ENCODE measurements at places on chromosomes 1 and 21.
A peak's percentile ranks its signal among the peaks of the same experiment; 100 is the strongest.

DNA sequence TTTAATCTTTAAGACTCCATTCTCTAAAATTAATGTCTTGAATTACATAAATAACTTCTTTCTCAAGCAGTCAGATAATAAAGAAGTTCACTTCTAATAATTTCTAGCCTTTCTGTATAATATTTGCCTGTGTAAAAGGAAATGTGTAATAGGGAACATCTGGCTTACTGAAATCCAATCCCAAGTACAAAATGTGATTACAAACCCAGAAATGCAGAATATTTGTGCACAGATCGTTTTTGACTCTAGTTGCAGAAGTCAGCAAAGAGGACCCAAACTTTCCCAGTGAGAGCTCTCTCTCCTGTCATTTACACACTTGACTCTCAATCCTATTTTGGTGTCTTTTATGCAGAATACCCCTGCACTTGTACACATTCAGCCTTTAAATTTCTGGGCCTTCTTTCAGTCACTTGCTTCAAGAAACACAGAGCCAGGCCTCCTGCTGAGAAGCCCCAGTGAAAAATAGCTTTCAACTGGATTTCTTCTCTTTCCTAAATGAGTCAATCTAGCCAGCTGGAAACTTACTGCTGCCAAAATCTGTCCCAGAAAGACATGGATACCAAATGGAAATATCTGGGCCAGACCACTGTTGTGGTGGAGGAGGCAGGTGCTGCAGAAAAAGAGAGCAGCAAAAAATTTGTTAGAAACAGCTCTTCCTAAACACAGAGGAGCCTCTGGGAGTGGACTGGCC, 68.5 kb upstream of the ADAM30 start:
- DNase-seq = no peak

DNA sequence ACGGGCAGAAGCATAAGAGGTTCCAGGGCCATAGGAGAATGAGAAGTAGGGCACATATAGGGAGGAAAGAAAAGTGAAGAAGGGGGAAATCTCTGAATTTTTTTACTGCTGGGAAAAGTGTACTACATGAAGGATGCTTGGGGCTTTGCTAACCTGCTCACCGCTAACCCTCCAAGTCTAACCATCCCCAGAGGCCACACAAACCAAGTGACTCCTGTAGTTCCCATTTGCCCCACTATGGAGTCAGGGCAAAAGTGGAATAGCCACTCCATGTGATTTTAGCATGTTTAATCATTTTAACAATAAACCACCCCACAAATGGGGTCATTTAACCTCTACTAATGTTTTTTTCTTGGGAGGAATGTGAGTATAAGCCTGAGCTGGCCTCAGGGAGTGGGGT, 24.7 kb downstream of the MPZ start:
- no peak for DNase-seq

- no peak for DNase-seq
These were observed 64.1 kb upstream of the ACOT11 start for GRCh38 chr1:54483875-54484437.

- no peak for DNase-seq
These were observed 69.4 kb downstream of the LRRC8D start for GRCh38 chr1:89890085-89890752.

DNA sequence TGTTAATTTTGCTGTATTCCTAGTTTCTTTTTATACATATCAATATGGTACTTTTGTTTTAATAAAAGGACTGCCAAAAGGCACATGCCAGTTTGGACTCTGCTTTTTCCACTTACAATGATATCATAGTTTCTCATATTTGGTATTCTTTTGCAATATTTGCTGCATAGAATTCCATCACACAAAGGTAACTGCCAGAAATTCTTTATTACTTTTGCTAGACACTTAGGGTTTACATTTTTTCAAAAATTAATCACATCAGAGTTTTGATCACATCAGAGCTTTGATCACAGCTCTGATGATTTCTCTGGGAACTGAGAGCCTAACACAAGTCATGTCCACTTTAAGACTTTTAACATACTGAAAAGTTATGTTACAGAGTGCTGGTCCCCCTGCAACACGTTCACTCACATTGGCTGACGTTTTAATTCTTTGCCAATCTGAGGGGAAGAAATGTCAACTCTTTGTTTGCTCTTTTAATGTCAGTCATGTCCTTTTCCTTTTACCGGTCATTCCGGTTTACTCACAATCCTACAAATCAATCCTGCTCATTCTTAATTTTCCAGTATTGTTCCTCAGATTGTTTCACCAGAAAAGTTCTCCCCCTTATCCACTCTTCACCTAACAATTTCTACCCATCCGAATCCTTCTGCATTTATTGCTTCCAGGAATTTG, 1.1 kb upstream of the CD46 start:
- no peak for DNase-seq

GRCh38 chr1:14517841-14518180, 80.7 kb upstream of the KAZN start:
- DNase-seq = no peak

DNA sequence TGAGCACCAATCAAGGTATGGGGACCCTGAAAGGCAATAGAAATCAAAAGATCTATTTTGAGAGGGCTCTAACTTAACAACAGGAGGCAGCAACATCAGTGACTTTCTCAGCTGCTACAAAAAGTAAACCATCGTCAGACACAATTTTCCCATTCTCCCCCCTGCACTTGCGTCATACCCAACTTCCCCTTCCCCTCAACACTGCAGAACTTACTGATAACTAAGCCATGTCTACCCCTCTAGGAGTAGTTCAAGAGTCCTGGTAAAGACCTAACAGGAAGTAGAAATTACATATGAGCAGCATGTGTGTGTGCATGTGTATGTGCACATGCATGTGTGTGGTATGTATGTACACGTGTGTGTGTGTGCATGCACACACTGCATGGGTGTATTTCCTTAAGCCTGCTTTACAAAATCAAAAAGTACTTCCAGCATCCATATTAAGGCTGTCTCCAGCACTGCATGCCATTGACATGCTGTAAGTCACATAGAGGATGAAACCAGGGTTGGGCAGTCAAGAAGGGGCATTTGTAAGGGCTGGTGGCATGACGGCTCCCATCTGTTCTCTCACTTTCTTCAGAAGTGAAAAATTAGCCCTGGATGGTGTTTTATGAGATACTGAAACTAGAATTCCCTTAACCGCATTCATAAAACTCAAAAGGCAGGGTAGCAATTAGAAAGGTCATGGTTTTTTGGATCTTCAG, 460.1 kb upstream of the RUNX1 start:
- DNase-seq = no peak

DNA sequence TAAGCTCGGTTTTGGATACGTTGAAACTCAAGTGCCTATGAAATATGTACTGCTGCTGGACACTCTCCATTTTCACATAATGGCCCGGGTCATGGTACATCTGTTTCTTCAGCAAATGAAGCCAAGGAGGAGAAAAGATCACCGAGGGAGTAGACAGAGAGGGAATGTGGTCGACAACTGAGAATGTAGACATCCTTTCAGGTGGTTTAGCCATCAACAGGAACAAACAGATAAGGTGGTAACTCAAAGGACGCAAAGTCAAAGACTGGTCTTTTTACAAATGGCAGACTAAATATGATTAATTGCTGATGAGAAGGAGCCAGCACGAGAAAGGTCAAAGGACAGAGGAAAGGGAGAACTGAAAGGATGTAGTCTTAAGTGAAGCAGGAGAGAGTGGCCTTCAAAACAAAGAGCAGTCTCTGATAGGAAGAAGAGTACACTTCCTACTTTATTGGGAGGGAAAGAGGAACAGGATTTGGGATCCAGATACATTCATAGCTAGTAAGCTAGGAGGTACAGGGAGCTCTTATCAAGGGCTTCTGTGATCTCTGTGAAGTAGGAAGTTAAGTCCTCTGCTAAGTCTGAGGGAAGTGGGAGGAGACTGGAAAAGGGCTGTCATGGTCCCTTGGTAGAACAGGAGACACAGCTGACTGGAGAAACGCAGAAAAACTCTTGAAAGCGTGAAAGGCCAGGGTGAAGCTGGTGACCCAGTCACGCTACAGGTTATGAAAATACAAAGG, 28.3 kb downstream of the NUP133 start:
- no peak for DNase-seq

DNA sequence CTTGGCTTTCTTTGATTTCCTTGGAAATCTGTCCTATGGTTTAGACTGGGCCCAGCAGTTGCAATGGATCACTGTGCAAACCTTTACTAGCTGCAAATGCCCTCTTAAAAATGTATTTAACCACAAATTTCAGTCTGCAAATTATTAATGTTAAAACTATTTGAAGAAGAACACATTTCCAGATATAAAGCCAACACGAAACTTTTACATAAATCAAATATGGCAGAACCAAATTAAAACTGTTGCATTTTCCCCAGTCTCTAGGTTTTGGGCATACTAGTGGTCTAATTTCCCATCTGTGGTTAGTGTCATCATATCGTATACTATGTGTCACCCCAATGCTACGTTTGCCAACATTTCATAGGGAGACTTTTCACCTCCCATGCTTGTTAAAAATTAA, 52.3 kb downstream of the HMCN1 start:
- no peak for DNase-seq

- DNase-seq = peak; percentile 77
These were observed 22.9 kb upstream of the NDC1 start for GRCh38 chr1:53860967-53861411.

GRCh38 chr1:59697150-59697800, 117.5 kb upstream of the HOOK1 start:
- DNase-seq = no peak

GRCh38 chr21:45551316-45551715, 9.1 kb upstream of the SLC19A1 start:
- DNase-seq = no peak

GRCh38 chr1:71030026-71030425, 17.6 kb downstream of the PTGER3 start:
- DNase-seq = no peak

- no peak for DNase-seq
These were observed 73.4 kb downstream of the SCCPDH start for GRCh38 chr1:246797597-246797996.

DNA sequence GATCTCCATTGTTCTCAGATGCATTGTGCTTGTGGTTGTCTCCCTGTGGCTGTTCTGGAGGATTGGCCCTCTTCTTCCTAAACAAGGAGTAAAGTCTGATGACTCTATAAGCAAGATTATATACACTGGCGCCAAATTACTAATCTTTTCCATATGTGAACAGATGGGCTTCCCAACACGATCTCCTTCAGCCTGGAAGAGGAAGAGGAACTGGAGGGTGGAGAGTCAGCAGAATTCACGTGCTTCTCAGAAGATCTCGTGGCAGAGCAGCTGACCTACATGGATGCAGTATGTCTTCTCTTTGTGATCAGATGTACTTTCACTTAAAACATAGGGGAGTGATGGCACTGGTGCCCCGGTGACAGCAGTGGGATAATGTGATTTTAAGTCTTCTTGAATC, 78.7 kb downstream of the RGL1 start:
- no peak for DNase-seq

DNA sequence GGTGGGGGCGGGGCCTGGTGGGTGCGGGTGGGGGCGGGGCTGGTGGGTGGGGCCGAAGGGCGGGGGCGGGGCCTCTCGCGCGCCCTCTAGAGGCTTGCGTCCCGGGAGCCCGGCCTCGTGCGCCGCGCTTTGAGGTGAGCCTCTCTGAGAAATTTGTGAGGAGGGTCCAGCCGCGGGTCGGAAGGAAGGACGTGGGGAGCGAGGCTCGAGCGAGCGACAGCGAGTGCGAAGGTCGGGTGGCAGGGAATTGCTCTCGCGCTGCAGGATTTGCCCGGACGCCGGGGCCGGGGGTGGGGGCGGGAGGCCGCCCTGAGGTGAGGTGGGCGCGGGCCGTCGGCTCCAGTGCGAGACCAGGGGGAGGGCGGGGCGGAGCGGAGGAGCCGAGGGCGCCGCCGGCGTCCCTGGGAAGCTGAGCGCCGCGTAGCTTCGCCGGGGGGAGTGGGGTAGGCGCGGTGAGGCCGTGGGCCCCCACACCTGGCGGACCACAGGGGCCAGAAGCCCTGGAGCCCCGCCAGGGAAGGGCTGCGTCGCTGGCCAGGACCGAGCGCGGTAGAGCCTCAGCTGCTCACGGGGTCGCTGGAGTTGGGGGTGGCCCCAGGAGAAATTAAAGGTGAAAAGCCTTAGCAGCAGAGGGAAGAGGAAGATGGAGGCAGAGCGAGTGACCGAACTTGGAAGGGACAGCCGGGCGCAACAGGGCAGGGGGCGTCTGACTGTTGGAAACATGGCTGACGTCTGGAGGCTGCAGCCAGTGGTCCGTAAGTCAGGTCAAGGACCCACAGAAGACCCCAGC, 754 bp upstream of the LSS start:
- peak; percentile 59 for DNase-seq

- DNase-seq = peak; percentile 41
These were observed 1.6 kb downstream of the SOX13 start for GRCh38 chr1:204074274-204075138.

DNA sequence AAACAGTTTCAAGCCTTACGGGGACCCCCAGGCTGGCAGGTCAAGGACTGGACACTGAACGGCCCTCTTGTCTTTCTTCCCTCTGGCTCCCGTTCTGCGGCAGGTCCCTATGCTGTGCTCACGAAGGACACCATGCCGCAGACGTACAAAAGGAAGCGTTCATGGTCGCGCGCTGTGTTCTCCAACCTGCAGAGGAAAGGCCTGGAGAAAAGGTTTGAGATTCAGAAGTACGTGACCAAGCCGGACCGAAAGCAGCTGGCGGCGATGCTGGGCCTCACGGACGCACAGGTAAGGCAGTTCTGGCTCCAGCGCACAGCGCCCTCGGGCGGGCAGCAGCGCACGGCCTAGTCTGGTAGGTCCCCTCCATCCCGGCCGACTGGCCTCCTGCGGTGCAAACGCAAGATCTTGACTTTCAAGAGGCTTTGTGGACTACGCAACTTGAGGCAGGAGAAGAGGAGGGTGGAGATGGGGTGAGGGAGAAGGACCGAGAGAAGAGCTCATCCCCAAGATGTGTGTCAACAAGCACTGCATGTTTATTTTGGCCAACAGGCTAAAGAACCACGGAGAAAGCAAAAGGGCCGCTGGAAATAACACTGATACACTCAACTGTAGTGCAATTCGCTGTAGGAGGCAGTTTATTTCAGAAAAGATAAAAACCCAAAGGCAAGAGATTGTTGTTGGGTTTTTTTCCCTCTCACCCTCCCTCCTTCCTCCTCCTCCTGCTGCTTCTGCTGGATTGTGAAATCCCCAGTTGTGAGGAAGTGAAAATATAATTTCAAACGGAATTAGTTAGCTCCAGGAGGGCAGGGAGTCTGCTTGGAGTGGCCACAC, 3.0 kb downstream of the HLX start:
- DNase-seq = no peak

GRCh38 chr1:21666576-21667320, 2.4 kb downstream of the RAP1GAP start:
- no peak for DNase-seq

GRCh38 chr1:47886141-47886540, 111.0 kb downstream of the TRABD2B start:
- DNase-seq = no peak

GRCh38 chr1:199616947-199617346, 410.6 kb upstream of the NR5A2 start:
- no peak for DNase-seq

All from RPMI8226 (cell line).